ENCODE measurements at places on chromosomes 3 and 15.

- DNase-seq, result no peak
Observed at GRCh38 chr3:134850761-134851160, 55.7 kb downstream of the EPHB1 start.

GRCh38 chr3:94110854-94111253, 48.0 kb downstream of the NSUN3 start:
- DNase-seq, result no peak

- DNase-seq, result no peak
Observed at GRCh38 chr3:151890721-151891141, 17.3 kb downstream of the SUCNR1 start.

DNA sequence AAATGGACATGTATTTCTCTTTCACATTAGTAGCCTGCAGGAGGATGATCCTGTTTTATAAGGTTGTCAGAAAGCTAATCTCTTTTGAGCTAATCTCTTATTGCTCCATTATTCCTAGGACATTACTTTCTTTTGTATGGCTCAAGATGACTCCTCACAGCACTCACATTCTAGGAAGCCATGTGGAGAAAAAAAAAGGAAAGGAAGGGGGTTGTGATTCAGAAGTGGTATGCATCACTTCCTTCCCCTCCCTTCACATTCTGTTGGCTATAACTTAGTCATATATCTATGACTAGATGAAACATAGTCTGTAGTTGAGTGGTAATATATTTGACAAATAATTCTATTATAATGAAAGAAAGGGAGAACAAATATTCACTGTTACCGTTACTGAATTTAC, 168.8 kb upstream of the TTC14 start:
- no peak for DNase-seq

GRCh38 chr3:115402651-115403050, 220.7 kb upstream of the GAP43 start:
- no peak for DNase-seq

GRCh38 chr15:69085325-69086081, 71.0 kb downstream of the NOX5 start:
- DNase-seq, result no peak

DNA sequence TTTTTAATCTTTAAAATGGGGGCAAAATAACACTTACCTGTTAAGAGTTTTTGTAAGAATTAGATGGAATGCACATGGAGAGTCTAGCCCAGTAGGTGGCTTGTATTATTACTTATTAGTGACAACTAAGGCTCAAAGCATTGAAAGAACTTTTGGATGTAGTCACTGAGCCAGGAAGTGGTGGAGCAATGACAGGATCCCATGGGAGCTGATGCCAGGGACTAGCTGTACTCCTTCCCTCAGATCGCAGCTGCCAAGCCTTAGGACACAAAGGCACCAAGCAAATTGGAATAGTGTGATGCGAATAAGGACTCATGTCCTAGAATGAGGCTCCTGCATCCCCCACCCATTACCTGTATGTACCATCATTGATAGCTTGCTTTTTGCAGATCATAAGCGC, 370.4 kb upstream of the RGMA start:
- DNase-seq, result no peak

- DNase-seq, result no peak
Observed at GRCh38 chr3:17908399-17909191, 166.2 kb upstream of the TBC1D5 start.

- DNase-seq, result no peak
Observed at GRCh38 chr3:107877936-107878335, 212.9 kb downstream of the CD47 start.

GRCh38 chr3:10957976-10958749, 34.4 kb upstream of the SLC6A1 start:
- DNase-seq, result no peak

DNA sequence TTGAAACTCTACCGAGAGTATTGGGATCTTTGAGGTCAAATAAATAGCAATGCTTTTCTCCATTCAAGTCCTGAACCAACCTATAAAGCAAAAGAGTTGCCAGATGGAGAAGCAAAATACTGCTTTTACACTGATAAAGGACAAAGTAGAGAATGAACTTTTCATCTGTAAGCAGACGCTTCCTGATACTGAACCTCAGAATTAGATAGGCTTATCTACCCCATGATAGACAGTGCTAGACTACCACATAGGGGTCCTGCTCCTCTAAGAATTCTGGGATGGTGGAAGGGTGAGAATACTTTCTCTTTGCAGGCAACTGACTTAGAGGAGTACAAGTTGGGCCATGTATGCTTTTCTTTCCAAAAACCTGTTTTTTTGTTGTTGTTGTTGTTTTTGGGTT, 9.5 kb downstream of the SAXO2 start:
- DNase-seq, result no peak

- DNase-seq, result no peak
Observed at GRCh38 chr3:179027326-179027900, 44.2 kb downstream of the ZMAT3 start.

GRCh38 chr3:98259707-98260106, 4.3 kb upstream of the OR5H6 start:
- no peak for DNase-seq

DNA sequence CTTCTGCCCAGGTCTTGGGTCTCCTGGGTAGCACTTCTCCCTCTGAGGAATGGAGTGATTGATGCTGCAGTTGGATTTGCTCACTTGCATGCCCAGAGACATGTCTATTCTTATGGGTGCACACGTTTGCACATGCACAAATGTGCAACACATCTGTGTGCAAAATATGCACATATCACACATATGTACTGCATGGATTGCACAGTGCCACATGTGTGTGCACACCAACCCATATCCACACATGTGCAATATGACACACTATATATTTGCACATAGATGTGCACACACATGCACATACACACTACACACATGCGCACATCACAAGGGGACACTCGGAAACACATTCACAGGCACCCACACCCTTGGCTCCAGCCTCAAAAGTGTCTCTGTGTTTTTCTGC, 671 bp upstream of the SEMA3B start:
- DNase-seq, result no peak

DNA sequence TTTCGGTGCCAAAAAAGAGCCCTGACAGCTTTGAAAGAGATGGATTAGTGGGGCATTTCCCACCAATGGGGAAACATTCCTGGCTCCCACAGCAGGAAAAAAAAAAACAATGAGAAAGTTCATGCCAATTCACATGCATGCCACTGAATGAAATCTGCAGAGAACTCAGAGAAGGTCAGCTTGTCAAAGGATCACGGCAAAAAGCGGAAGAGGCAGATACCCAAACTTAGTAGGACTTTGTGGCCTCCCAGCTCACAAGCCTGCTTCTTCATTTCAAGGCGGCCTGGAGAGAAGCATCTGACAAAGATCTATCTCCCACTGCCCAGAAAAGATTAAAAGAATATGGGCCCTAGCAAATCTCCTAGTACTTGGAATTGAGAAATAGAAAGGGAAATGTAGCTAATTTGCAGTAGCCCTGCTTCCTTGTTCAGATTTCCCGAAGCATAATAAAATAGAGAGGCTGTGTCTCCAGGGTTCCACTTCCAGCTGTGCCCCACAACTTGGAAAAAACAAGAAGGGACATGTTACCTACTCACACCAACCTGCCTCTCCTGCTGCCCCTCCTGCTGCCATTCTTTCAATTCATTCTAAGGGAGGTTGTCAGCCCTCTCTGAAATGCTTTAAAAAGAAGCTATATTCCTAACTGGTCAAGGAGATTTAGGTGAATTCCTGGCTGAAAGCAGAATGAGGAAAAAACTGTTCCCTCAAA, 170.4 kb downstream of the FHIT start:
- no peak for DNase-seq

DNA sequence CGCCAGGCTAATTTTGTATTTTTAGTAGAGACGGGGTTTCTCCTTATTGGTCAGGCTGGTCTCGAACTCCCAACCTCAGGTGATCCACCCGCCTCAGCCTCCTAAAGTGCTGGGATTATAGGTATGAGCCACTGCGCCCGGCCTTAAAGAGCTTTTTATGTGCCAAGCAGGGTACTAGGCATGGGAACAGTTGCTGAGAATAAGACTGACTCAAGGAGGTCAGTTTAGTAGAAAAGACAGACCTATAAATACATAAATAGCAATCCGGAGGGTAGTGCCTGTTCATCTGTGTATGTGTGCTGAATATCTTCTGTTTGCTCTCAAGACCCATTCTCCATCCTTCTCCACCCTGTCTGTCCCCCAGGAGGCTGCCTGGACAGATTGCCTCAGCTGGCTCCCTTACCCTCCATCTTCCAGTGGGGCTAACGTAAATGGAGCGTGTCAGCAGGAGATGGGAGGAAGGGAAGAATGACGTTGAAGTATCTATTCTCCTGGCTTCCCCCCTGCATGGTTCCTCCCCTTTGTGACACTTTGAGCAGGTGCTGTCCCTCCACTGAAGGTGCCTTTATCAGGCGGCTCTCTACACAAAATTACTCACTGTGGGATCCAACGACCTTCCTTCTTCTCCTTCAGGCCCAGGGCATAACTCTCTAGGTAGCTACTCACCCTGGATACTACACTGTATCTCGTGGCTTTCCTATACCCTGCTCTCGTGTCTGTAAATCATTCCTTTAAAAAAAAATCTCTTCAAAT, 31.1 kb downstream of the FBXO40 start:
- no peak for DNase-seq

DNA sequence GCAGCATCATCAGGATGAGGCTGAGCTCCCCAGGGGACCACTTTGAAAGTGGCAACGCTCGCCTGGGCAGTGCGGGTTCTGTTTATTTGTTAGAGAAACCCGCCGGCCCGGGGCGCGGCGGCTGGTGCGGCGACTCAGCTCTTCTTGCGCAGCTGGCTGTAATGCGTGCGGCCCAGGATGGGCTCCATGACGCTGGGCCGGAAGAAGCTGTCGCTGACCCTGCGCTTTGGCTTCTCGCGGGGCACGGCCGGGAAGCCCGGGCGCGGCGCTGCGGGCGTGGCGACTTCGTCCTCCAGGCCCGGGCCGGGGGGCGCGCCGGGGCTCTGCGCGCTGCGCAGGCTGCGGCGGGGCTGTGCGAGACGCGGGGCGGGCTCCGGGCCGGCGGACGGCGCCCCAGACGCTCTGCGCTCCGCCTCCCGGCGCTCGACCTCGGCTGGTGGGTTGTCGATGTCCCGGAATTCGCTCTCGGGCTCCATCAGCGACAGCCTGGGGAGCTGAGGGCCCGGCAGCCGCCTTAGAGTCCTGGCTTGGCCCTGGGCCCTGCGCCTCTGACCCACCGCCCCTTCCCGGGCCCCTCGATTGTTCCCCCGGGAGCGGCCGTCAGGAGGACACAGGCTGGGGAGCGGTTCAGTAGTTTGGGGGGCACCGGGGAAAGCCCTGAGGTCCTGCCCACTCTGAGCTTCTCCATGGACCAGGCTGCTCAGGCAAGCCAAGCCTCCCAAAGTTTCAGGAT, 10.3 kb upstream of the KIF7 start:
- DNase-seq, result no peak

DNA sequence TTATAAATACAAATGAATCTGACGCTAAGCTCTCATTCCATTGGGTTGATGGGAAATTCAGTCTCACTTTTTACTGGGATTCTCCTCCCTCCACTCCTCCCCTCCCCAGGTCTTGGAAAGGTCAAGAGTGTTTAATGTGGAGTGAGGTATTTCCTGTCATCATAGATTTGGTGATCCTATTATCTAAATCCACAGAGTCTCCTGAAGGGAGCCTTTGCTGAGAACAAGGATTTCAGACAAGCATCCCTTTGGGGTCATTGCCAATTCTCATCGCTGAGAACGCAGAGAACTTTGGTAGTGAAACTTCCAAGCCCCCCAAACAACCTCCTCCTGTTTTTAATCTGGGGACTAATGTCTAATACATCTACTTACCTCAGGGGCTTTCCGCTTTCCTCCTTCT, 297.9 kb downstream of the OTOL1 start:
- no peak for DNase-seq

DNA sequence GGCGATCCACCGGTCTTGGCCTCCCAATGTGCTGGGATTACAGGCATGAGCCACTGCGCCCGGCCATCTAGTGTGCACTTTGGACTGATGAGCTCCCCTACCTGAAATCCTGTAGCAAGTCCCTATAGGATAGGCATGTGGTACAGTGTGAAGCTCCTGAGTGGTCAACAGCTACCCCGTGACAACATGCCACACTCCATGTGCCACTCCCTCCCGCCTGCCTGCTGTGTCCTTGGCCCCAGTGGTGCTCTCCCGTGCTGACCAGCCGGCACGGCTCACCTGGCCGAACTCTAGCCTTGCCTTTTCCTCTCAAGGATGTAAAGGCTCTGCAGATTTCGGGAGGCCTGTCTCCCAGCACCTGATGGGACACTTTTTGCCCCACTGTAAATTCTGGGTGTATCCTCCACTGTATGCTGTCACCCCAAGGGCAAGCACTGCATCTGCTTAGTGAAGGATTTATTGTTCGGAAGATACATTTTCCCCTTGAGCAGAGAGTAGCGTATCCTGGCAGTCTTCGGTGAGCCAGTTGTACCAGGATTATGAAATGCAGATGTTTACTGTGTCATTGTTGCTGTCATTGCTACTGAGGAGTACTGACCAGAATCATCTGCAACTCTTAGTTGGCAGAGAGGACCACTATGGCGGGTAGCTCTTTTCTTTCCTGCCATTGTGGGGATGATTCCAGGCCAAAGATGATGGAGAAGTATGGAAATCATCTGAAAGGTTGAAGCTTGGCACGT, 64.7 kb downstream of the IGF1R start:
- DNase-seq, result no peak

DNA sequence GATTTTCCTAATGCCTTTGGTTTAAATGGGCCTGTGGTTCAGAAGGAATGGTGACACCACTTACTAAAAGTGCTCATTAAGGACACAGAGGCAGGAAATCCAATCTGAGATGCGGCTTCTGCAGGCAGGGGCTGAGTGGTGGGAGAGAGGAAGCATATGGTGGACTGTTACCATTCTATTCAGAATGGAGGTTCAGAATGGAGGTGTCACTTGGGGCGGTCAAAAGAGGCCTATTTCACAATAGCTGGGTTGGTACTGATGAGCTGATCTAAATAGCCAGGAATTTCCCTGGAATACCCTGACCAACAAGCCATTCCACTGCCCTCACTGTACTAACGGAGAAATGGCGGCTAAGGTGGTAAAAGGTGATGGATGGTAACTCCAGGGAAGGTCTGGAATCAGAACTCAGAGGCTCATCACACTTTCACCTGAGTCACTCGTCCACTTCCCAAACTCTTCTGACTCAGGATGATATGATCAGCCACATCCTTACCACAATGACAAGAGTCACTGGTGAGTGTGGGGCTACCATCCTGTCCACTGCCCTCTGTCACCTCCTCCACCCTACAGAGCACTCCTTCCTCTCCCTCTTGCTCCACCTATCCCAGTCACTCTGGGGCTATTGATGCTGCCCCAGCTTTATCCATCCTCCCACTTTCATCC, 15.7 kb downstream of the RFT1 start:
- no peak for DNase-seq

GRCh38 chr3:127237835-127238234, 44.9 kb downstream of the PRR23E start:
- DNase-seq, result no peak

- no peak for DNase-seq
Observed at GRCh38 chr3:80550174-80550573, 782.4 kb upstream of the ROBO1 start.

- DNase-seq, result no peak
Observed at GRCh38 chr15:40722934-40723333, 28.0 kb downstream of the RAD51 start.

Measured in activated T-cell treated with anti-CD3 and anti-CD28 coated beads for 24 hours (primary cell).